ENCODE measurements at places on chromosomes 16 and 17. TPM values are rescaled to one million over a fixed set of nuclear protein-coding genes. Genes with fewer than 3 reads are reported as not detected.

- peaks cover 40% of the 10 kb centered on the region for H3K36me3 ChIP-seq
- H3K27ac ChIP-seq, result no peak overlapping the region
- peak overlapping the region; percentile 91 for H3K4me3 ChIP-seq
- no peak for DNase-seq
- peaks cover 24% of the 10 kb centered on the region for H3K4me1 ChIP-seq
Measured at GRCh38 chr16:11740567-11740966, 2.1 kb downstream of the TXNDC11 start.

Gene SPNS3
- not detected for total RNA-seq

DNA sequence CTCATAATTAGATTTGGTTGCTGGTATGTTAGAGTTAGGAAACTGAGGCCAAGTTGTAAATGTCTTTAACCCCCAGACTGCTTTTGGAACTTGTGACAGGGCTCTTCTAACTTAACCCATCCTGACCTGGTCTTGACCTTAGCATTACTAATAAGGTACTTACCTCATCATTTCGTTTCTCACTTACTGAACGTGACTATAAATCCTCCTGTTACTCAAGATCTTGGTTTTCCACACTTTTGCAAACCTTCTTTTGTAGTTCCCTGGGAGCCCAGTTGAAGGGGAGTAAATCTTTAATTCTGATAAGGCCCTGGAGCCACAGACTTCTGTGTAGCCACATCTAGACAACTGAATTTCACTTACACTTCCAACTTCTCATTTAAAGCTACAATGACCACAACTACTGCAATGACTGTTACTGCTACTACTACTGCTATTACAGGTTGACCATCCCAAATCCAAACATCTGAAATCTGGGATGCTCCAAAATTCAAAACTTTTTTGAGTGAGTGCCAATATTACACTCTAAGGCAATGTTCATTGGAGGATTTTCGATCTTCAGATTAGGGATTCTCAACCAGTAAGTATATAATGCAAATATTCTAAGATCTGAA is 248.8 kb upstream of the TBX2 start:
- H3K27me3 ChIP-seq, result peaks cover 2% of the 10 kb centered on the region
- no peaks in the 10 kb centered on the region for H3K4me1 ChIP-seq
- H3K4me3 ChIP-seq, result no peak overlapping the region
- no peaks in the 10 kb centered on the region for H3K36me3 ChIP-seq

GRCh38 chr16:89317101-89317671 is 99.7 kb downstream of the ZNF778 start:
- H3K4me3 ChIP-seq, result no peak overlapping the region
- H3K27me3 ChIP-seq, result no peaks in the 10 kb centered on the region
- DNase-seq, result no peak
- peaks cover 55% of the 10 kb centered on the region for H3K4me1 ChIP-seq
- peaks cover 61% of the 10 kb centered on the region for H3K36me3 ChIP-seq

GRCh38 chr17:17109907-17110306 is 67.7 kb downstream of the MPRIP start:
- H3K27me3 ChIP-seq, result no peaks in the 10 kb centered on the region
- H3K27ac ChIP-seq, result no peak overlapping the region
- H3K36me3 ChIP-seq, result no peaks in the 10 kb centered on the region

Gene CEP112
- total RNA-seq, result not detected

DNA sequence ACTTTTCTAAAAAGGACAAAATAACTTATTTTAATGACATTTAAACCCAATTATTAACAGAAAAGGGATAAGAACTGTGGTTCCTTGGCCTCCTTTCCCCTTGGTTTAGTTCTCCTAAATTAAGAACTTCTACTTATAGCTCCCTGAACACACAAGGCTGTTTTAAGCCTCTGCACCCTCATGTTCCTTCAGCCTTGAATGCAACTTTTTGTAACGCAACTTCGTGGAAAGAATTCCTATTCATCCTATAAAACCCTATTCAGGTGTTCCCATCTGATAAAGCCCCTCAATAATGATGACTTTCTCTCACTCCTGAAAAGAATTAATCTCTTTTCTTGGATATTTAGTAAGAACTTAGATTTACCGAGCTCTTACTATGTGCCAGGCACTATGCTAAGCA is 6.3 kb downstream of the STAT3 start:
- H3K36me3 ChIP-seq, result peaks cover 24% of the 10 kb centered on the region
- no peak for DNase-seq
- H3K4me3 ChIP-seq, result no peak overlapping the region
- no peak overlapping the region for H3K27ac ChIP-seq
- H3K4me1 ChIP-seq, result peaks cover 17% of the 10 kb centered on the region
